ENCODE measurements at places on chromosomes 4 and X. TPM values are rescaled to one million over a fixed set of nuclear protein-coding genes. Genes with fewer than 3 reads are reported as not detected.

Gene FATE1
- not detected for total RNA-seq

Gene DUX4
- total RNA-seq = not detected

Gene CCDC120
- 16.2 TPM for total RNA-seq

Gene XG
- not detected for total RNA-seq

Gene SPOCK3
- not detected for total RNA-seq
